ENCODE measurements at places on chromosomes 3 and 15.

DNA sequence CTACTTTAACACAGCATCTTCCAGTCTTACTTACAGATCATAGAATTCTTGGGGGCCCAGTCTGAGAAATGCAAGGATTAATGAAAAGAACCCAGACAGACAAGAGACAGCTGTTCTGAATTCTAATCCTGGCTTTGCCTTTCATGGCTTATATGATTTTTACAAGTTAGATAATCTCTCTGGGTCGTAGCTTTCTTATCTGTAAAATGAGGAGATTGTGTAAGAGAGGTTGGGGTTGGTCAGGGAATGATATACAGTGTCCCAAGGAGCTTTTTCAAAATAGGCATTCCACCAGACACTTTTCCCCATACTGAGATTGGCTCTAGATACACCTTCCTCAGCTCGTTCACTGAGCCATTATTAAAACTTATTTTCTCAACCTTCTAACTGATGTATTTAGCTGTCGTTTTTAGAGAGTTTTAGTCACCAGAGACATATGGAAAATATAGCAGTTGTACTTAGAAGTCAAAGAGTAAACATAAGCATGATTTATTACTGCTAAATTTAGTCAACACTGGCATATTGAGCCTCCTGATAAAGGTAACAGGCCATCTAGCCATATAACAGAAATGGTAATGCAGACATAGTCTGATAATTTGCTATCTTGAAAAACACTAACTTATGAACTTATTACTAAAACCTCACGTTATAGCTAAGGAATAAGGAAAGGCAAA, 163.0 kb upstream of the MLF1 start:
- no peak for DNase-seq

GRCh38 chr15:60462027-60462426, 16.9 kb downstream of the ICE2 start:
- DNase-seq = no peak

GRCh38 chr15:58387130-58387529, 44.7 kb upstream of the LIPC start:
- no peak for DNase-seq

DNA sequence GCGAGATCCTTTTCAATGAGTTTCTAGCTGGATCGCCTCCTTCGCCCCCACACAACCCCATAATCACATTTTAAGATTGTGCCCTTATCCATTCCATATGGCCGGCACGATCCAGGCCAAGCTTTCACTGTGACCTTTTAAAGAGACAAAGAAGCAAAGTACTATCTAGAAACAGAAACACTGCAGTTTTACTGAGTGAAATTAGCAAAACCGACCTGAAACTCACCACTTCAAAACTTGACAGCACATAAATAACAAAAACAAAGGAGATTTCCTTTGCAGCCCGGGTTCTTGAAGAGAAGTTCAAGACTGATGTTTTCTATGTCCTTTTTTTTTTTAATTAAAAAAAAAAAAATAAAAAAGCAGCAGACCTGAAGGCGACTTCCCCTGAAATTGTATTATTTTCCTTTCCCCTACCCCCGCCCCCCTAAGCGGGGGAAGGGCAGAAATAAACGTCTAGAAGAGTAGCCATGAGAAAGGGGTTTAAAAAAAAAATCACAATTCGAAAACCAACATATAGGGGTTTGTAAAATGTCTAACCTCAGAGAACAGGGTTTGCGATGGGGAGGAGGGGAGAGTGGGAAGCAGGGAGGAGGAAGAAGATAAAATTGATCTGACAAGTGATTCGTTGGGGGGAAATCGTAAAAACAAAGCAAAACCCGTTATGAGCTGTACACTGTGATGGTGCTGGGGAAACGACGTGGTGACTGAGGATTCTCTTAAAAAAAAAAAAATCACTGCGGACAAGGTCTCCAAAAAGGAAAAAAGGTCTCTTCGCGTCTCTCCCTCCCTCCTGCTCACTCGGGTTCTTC, 1.5 kb downstream of the SATB1 start:
- peak; percentile 55 for DNase-seq

GRCh38 chr3:21642433-21642832, 108.6 kb downstream of the ZNF385D start:
- DNase-seq = no peak

GRCh38 chr3:13214847-13215472, 141.7 kb upstream of the IQSEC1 start:
- DNase-seq = no peak

GRCh38 chr3:143535994-143536784, 312.1 kb downstream of the SLC9A9 start:
- DNase-seq = no peak

GRCh38 chr3:11499144-11499543, 144.6 kb downstream of the VGLL4 start:
- no peak for DNase-seq

- DNase-seq = no peak
Measured at GRCh38 chr15:64524778-64525177, 64.4 kb downstream of the ZNF609 start.

GRCh38 chr3:45592405-45592804, 2.1 kb upstream of the LIMD1 start:
- DNase-seq = no peak
